ENCODE measurements at places on chromosomes 1 and 21.

DNA sequence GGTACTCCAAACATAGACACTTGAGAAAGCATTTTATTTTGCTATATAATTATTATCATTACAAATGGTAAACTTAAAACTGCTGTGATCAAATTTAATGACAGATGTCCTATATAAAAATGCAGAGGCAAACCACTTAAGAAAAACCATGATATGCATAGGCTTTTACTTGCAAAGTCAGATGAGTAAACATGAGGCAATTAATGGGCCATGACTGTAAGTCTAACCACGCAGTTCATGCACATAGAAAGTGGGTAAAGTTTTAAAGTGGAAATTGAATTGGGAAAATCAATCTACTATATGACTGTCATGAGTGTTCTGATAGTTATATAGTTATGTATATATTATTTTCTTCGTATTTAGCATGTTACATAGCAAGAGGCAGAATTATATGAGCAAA, 219.2 kb downstream of the PTPRC start:
- no peak for DNase-seq

DNA sequence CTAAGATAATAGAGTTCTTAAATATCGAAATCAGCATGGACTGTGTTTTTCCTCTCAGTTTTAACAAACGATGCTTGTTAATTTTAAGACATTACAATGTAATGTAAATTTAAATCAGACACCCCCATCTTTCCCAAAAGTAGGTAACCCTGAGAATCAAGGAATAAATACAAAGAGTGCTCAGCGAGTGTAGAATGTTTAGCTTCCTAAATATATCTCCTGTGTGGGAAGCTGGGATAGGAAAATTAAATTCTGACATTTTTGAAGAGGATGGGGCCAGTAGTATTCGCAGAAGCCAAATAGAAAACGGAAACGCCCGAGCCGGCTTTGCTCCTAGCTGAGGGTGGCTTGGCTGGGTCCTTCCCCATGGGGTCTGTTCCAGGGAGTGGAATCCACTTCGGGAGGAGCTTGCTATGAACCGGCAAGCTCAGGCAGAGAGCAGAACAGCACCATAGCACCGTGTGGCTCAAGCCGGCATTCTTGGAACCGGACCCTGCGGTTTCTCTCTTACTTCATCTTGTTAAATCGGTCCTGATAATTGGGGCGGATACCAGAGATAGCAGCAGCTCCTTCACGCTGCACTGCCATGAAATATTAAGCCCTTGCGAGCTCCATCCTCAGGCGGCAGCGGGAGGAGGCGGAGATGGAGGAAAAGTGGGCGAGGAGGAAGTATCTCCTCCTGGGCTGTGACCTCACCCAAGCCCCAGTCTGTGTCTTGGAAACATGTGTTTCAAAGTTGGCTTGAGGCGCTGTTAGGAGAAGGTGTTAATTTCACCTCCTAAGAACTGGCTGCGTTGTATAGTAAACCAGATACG, 24.9 kb downstream of the MAP3K7CL start:
- DNase-seq: peak; percentile 58

DNA sequence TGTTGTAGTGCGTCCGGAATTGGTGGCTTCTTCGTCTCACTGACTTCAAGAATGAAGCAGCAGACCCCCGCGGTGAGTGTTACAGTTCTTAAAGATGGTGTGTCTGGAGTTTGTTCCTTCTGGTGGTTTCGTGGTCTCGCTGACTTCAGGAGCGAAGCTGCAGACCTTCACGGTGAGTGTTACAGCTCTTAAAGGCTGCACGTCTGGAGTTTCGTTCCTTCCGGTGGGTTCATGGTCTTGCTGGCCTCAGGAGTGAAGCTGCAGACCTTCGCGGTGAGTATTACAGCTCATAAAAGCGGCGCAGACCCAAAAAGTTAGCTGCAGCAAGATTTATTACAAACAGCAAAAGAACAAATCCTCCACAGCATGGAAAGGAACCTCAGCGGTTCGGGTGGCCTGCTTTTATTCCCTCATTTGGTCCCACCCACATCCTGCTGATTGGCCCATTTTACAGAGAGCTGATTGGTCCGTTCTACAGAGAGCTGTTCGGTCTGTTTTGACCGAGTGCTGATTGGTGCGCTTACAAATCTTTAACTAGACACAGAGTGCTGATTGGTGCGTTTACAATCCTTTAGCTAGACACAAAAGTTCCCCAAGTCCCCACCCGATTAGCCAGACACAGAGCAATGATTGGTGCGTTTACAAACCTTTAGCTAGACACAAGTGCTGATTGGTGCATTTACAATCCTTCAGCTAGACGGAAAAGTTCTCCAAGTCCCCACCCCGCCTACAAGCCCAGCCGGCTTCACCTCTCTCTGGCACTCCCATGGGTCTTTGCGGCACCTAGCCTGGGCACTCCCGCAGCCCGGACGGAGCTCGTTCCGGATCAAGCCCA, 49.6 kb upstream of the KRTAP19-8 start:
- DNase-seq: no peak

DNA sequence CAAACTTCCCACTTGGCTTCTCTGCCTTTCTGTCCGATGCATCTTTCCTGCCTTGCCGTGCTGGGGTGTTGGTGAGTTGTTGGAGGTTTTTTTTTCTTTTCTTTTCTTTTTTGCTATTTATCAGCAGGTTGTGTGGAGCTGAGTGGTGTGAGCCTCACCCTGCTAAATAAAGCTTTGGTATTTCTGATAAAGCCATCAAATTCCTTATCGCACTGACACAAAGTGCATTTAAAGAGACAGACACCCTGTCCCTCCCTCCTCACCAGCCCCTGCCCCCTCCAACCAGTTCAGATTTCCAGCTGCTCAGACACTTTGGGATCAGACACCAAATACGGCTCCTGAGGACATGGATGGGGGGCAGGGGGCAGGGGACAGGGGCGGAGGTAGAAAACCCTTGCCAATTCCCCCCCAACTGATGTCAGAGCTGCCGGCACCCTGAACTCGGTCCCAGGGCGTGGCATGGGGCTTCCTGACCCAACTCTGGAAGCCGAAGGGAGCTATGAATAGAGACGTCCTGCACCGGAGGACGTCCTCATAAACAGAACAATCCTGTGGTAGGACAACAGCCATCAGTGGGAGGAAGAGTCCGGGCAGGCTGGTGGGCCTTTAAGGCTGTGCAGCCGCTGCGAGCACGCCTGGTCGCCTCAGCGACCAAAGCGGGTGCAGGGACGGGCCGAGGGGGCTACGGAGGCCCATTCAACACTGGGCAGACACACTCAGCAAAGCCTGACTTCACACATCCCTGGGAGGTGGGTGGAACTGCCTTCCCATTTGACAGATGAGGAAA, 79.0 kb downstream of the CASZ1 start:
- DNase-seq: no peak

- DNase-seq: peak; percentile 92
Measured at GRCh38 chr1:150567717-150568593, 11.5 kb downstream of the MCL1 start.

- no peak for DNase-seq
Measured at GRCh38 chr1:6961289-6961688, 176.0 kb downstream of the CAMTA1 start.

DNA sequence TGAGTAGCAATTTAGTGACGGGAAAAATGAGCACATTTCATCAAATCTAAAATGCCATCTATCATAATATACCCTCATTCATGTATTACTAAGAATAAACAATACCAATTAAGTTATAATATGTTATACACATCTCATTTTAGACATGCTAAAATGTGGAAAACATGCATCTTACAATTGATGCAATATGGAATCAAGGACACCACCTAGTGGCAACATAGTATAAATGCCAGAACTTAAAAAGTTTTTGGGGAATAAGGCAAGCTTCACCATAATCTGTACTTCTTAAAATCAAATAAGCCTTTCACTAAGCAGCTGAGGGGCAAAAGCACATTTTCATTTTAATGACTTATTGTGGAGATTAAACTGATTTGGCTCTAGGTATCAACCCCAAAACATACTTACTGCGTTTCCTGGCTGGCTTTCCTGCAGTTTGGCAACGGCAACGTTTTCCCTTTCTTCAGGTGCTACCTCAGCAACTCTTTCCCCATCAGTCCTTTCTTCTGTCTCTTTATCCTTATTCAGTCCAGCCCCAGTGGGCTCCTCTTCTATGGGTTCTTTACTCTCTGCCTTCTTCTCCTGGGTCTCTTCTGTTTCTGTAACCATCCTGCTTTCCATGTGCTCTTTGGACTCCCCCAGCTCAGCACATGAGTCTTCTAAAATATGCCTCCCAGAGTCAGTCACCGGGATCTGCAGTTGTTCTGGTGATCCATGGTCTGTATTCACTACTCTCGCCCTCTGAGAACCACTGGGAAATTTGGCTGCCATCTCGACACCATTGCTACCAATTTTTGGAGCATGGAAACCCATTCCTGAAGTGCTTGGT, 11.4 kb downstream of the SDE2 start:
- DNase-seq: no peak

- no peak for DNase-seq
Measured at GRCh38 chr1:211775170-211775569, 55.4 kb downstream of the LPGAT1 start.

GRCh38 chr21:46503922-46504550, 45.3 kb downstream of the DIP2A start:
- no peak for DNase-seq

GRCh38 chr1:247421074-247421473, 5.1 kb downstream of the NLRP3 start:
- no peak for DNase-seq

- peak; percentile 5 for DNase-seq
Measured at GRCh38 chr21:41600961-41601572, 93.1 kb upstream of the TMPRSS2 start.

GRCh38 chr1:62317021-62317768, 2.0 kb downstream of the KANK4 start:
- no peak for DNase-seq

DNA sequence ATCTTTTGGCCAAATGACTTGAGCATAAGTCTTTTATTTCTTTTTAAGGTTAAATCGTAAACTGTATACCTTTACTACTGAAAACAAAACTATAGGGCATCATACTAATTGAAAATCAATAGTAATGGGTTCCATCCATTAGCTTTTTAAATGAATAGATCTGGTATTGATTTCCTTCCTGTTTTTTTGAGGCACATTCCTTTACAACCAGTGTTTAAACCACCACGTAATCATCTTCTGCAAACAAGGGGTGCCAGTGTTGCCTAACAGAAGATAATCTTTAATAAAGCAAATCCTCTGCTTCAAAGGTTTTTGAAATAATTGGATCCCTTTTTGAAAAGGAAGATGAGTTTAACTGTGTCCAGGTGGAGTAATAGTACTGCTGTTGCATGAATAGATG, 48.7 kb upstream of the ANGPTL1 start:
- DNase-seq: no peak

DNA sequence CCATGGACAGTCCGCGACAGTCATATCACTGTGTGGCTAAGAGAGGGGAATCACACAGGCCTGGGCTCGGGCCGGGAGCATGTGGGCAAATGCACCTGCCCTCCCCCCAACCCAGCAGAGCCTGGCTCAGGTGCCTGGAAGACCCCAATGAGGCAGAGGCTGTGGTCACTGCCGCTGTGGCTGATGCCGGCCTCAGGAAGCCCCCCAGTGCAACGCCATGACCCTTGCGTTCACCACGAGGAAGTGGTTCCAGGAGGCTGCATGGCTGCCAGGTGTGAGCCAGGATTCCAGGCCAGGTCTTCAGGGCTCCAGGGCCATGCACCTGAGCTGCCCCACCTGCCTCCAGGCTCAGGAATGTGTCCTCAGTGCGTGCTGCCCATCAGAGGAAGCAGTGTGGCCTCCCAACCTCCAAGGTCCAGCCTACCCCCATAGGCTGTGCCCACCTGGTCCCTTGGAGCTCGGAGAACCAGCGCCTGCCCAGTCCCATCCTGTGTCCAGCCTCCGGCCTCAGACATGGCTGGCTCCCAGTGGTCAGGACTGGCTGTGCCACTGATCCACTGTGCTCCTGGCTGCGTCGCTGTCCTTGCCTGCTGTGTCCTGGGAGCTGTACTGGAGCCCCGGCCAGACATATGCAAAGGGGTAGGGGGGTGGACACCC, 8.0 kb downstream of the ARHGEF16 start:
- no peak for DNase-seq

GRCh38 chr21:41269535-41269934, 47.1 kb upstream of the FAM3B start:
- DNase-seq: no peak

- DNase-seq: no peak
Measured at GRCh38 chr1:151146072-151146411, 389 bp downstream of the SEMA6C start.

GRCh38 chr1:26516987-26517765, 12.4 kb upstream of the RPS6KA1 start:
- no peak for DNase-seq

DNA sequence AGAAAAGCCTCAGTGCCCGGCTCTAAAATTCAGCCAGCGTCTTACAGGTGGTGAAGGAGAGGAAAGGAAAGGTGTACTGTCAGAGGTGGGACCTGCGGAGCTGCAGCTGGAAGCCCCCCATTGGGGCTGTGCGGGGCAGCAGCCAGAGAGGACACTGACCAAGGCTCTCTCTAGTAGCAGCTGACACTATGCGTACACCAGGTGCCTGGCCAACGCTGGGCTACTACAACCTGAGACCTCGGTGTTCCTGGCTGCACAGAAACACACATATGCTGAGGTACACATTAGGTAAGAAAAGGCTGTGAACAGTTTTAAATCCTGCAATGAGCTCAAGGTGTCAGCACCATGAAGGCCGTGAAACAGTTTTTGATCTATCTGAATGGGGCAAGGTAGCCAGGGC, 55.5 kb upstream of the EDN2 start:
- no peak for DNase-seq

DNA sequence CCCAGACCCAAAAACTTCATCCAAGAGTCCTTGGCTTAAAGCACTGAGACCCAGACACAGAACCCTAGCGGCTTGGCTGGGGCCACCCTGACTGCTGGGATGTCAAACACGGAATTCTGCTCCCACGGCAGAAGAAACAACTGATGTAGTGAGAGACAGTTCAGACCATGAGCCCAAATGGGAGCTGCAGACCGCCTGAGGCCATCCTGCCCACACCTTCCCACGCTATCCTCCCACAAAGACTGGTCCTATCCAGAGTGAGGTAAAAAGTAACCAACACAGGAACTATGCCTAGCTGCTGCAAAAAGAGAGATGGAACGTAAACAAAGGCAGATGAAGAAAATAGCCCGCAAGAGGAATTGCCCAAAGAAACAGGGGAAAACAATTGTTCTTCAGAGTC, 203.3 kb downstream of the PTPRU start:
- peak; percentile 14 for DNase-seq

DNA sequence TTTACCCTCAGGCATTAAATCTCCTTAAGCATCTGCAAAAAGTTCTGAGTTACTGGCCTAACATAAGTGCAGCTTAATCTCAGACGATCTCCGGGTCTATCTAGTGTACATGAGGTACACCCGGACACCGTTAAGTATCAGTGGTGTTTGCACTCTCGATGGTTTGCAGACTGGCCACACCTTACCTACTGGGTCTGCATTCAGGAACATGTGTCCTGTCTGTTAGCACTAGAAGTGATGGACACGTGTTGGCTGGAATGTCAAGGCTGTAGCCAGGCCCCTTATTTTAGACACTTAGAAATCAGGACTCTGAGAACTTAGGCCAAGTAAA, 783 bp upstream of the AGL start:
- DNase-seq: no peak

DNA sequence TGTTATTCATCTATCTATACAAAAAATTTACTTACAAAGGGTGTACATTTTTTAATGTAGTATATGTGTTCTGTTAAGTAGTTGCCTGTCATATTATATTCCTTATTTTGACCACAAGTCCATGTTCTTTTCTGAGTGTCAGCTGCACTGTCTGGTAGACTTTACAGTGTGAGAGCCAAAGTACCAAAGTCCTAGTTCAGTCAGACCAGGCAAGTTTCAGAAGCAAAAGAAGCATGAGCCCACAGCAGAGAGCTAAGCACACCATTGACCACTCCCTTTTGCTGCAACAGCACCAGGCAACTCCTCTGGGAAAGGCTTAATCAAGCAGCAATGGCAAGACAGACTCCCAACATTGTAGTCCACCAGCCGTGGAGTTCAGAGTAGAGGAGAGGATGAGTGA, 631.9 kb upstream of the PKN2 start:
- DNase-seq: no peak

Data from right hindlimb (tissue), 1 donor.